ENCODE measurements at places on chromosomes 3 and 15. TPM values are rescaled to one million over a fixed set of nuclear protein-coding genes. Genes with fewer than 3 reads are reported as not detected.

- no peak for DNase-seq
These were observed 122.1 kb downstream of the AQP9 start for GRCh38 chr15:58260205-58260724.

GRCh38 chr3:182713743-182714517 lies 79.4 kb upstream of the ATP11B start:
- peak; percentile 58 for DNase-seq

The ITIH1 gene
- 19.6 TPM for polyA plus RNA-seq

DNA sequence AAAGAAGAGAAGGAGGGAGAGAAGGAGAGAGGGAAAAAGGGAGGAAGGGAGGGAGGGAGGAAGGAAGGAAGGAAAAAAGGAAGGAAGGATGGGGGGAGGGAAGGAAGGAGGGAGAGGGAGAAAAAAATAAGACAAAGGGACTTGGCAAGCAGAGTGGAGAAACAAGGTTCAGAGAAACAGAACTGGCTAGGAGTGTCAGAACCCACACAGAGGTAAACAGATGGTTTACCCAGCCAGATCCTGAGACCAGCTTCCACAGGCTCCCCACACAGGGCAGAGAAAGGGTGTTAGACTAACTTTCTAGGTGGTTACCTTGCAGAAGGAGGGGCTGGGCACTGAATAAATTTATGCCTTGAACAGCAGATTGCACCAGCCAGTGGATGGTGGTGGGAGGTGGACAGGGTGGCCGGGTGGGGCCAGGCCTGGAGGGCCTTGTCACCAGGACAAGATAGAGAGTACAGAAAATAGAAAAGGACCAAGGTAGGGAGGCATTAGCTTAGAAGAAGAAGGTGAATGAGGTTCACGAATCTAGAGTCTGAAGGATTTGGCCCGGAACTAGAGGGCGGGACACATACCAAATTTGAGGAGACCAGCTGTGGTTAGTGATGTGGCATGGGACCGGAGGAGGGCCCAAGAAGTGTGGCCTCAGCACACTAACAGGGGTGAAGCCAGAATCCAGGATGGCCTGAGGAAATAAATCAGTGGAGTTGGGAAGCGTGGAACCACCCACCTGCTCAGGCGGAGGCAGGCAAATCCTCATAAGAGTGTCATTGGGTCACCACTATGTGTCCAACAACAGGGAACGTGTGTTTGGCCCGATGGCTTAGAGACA lies 1.2 kb upstream of the TM4SF1 start:
- no peak for DNase-seq

The C3orf49 gene
- polyA plus RNA-seq, result not detected

DNA sequence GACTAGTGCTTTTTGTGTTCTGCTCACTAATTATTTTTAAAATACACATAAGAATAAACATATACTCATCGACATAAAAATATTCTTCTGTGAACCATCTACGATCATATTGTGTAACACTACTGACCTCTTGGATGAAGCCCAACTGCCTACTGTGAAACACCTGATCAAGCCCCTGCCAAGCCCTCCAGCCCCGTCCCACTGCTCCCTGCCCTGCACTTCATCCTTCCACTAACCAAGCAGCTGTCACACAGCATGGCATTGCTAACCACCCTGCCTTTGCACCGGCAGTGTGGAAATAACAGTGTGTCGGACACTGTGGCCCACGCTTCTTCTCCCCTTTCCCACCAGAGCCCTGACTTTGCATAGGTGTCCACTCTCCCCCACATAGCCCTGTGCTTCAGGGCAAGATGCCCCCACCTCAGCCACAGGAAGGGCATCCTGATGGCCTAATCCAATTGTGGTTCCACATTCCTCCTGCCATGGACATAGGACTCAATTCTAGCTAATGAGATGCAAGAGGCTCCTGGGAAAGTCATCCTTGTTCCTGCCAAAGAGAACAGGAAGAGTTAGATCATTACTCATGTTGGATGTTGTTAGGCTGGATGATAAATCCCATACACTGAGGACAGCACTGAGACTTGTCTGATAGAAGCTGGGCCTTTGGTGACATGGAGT lies 35.0 kb upstream of the ARID3B start:
- no peak for DNase-seq

The LMCD1 gene
- polyA plus RNA-seq, result 6.1 TPM

- no peak for DNase-seq
These were observed 1121.8 kb downstream of the TBL1XR1 start for GRCh38 chr3:176075491-176075890.
